ENCODE measurements at places on chromosomes 5 and 9. TPM values are rescaled to one million over a fixed set of nuclear protein-coding genes. Genes with fewer than 3 reads are reported as not detected.

The GRM6 gene
- not detected for total RNA-seq

The PRRX2 gene
- 15.1 TPM for total RNA-seq

The PCDHGB6 gene
- total RNA-seq, result 3.5 TPM

The OR1Q1 gene
- total RNA-seq, result 0.08 TPM

The CCNG1 gene
- 268 TPM for total RNA-seq

The PRR16 gene
- total RNA-seq, result 3.7 TPM

The PCDHGC3 gene
- 29.7 TPM for total RNA-seq

The LCN1 gene
- total RNA-seq, result not detected

The PCDHGB5 gene
- total RNA-seq, result 16.9 TPM

The ISOC1 gene
- total RNA-seq, result 15.9 TPM

The FYB1 gene
- not detected for total RNA-seq

The GRXCR2 gene
- total RNA-seq, result not detected

The SHOC1 gene
- total RNA-seq, result not detected

The PELO gene
- 59.2 TPM for total RNA-seq

The CENPP gene
- total RNA-seq, result 0.47 TPM

The SCGB3A2 gene
- total RNA-seq, result not detected

The SLC1A3 gene
- 33.9 TPM for total RNA-seq

The ENDOG gene
- total RNA-seq, result 25.9 TPM

The RC3H2 gene
- 33.3 TPM for total RNA-seq

The SUB1 gene
- total RNA-seq, result 104 TPM

The SOHLH1 gene
- not detected for total RNA-seq

The C9orf153 gene
- total RNA-seq, result 0.08 TPM

The PKD2L2 gene
- total RNA-seq, result not detected

The BBLN gene
- 26.9 TPM for total RNA-seq

The LCN10 gene
- not detected for total RNA-seq

The FAM221B gene
- not detected for total RNA-seq

The TERT gene
- not detected for total RNA-seq

The CKS2 gene
- total RNA-seq, result 45.9 TPM

The PCDHGA3 gene
- 0.23 TPM for total RNA-seq

The CDX1 gene
- 0.15 TPM for total RNA-seq

The FBP1 gene
- total RNA-seq, result 0.08 TPM

The SPRY4 gene
- 2.6 TPM for total RNA-seq

The LHX2 gene
- not detected for total RNA-seq

The PARP8 gene
- total RNA-seq, result 13.1 TPM

The PCDHGA6 gene
- 2.3 TPM for total RNA-seq

The SPATA6L gene
- 0.23 TPM for total RNA-seq

The PGM5 gene
- 44.2 TPM for total RNA-seq

The TLX3 gene
- not detected for total RNA-seq

The HSPB3 gene
- 0.45 TPM for total RNA-seq

The FOXI1 gene
- total RNA-seq, result not detected

The TAF11L5 gene
- total RNA-seq, result not detected

The LMX1B gene
- total RNA-seq, result not detected

The FBP2 gene
- not detected for total RNA-seq

The SHISAL2B gene
- total RNA-seq, result not detected

The PHF24 gene
- under 0.01 TPM for total RNA-seq

The ZNF366 gene
- under 0.01 TPM for total RNA-seq

The NR6A1 gene
- 0.45 TPM for total RNA-seq

The COL23A1 gene
- total RNA-seq, result 0.08 TPM

The SPATA31A3 gene
- not detected for total RNA-seq

The MAST4 gene
- total RNA-seq, result 8.5 TPM

The ADRA1B gene
- total RNA-seq, result not detected

The SPACA9 gene
- total RNA-seq, result 3.2 TPM

The CNTNAP3B gene
- total RNA-seq, result 25.9 TPM

The SPATA31A7 gene
- total RNA-seq, result not detected

The IQGAP2 gene
- total RNA-seq, result 1.2 TPM
